NCI-H2081 treated with DMSO at 0.1 percent for 48 hours (cell line): ENCODE measurements at places on chromosomes 12 and 14.

DNA sequence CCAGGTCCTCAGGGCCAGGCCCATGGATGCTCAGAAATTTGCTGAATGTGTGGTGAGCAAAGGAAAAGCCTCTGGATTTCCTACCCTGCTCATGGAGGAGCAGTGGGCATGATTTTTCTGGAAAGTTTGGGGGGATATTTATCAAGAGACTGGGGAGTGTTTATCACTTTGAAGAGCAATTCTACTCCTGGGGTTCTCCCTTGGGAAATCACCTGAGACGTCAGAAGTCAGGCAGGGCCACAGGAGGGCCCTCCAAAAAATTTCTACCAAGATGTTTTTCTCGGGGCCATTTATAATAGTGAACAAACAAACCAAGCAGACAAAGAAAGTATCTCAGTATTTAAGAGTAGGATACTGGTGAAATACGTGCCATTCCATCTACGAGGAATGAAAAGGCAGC, 20.1 kb upstream of the EIF2B2 start:
- DNase-seq: no peak

GRCh38 chr12:2016862-2017545, 12.7 kb upstream of the DCP1B start:
- no peak for DNase-seq

DNA sequence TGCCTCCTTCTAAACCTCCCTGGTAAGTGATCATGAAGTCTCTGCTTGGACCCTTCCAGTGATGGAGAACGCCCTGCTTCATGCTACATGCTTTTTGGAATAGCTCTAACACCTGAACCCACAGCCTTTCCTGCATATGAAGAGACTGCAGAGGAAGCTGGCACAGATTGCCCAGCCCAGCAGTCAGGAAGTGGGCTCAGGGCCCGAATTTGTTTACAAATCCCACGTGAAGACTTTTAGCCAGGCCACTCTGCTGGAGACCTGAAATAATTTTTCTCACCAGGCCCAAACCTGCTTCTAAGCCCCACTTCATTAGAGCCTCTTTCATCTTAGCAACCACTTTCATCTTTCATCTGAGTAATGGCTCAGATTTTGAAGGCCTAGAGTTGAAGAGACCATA, 22.9 kb downstream of the RTN1 start:
- no peak for DNase-seq

- DNase-seq: no peak
Observed at GRCh38 chr12:69602954-69603353, 7.8 kb downstream of the LRRC10 start.

- DNase-seq: no peak
Observed at GRCh38 chr14:76762411-76763095, 1.3 kb downstream of the VASH1 start.

GRCh38 chr12:109880938-109881337, 597 bp upstream of the GLTP start:
- no peak for DNase-seq

- DNase-seq: no peak
Observed at GRCh38 chr14:35229084-35229791, 62.9 kb upstream of the PSMA6 start.

- DNase-seq: no peak
Observed at GRCh38 chr12:113437729-113438100, 15.5 kb downstream of the SDSL start.

DNA sequence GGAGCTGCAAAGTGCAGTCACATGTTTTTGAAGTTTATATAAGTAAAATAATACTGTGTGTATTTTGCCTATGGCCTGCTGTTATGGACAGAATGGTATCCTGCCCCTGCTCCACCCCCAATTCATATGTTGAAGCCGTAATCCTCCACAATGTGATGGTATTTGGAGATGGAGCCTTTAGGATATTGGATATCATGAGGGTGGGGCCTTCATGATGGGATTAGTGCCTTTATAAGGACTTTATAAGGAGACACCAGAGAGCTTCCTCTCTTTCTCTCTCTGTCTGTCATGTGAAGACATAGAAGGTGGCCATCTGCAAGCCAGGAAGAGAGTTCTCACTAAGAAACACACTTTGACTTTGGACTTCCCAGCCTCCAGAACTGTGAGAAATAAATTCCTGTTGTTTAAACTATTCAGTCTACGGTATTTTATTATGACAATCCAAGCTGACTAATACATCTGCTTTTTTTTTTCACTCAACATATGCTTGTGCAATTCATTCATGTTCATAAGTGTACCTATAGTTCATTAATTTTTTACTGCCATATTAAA, 3.1 kb upstream of the CHPT1 start:
- DNase-seq: no peak

DNA sequence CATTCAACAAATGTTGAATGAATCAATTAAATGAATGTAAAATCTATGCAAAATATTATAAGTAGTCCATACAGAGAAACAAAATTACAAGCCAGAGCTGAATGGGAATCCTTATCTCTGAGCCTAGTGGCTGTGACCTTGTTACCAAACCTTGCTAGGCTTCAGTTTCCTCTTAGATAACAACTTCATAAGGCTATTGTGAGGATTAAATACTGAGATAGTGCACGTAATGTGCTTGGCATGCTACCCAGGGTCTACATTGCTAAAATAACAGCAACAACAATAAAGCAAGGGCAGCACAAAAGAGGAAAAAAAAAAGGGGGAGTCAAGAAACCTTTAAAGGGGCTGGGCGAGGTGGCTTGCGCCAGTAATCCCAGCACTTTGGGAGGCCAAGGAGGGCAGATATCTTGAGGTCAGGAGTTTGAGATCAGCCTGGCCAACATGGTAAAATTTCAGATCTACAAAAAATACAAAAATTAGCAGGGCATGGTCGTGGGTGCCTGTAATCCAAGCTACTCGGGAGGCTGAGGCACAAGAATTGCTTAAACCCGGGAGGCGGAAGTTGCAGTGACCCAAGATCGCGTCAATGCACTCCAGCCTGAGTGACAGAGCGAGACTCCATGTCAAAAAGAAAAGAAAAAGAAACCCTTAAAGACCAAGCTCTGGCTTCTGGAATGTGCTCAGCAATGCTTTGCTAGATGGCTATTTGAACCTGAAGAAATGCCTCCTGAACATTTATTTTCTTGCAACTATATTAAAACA, 14.1 kb downstream of the STAB2 start:
- no peak for DNase-seq
